Activated CD4-positive, CD25-positive, alpha-beta regulatory T cell treated with anti-CD3 and anti-CD28 coated beads, Interleukin-2, amount 50 U/mL, for 72 hours (primary cell): ENCODE measurements at places on chromosomes 12 and 14.

DNA sequence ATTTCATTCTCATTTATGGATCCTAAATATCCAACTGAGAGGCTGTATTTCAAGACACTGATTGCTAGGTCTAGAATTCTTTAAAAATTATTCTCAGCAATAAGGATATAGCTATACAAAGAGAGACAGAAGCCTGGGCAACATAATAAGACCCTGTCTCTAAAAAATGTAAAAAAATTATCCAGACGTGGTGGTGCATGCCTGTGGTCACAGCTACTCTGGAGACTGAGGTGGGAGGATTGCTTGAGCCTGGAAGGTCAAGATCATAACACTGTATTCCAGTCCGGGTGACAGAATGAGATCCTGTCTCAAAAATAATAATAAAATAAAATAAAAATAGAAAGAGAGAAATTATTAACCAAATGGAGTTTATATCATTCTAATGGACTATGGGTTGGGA, 20.6 kb upstream of the ARID2 start:
- DNase-seq, result no peak

DNA sequence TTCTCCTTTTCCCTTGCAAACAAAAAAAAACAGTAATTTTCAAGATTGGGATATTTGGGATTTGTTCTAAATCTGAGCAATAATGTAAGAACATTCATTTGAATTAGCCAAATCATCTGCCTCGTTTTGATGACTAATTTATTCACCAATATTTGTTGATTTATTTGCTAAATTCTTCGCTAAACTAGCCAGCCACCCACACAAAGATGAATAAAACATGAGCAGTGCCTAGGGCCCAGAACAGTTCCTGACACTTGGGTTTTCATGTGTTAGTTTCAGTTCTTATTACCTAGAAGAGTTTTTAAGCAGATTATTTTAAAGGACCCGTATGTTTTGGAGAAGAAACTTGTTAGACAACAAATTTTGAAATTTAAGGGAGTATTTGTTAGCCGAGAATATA, 1.4 kb downstream of the ETNK1 start:
- no peak for DNase-seq

- no peak for DNase-seq
Measured at GRCh38 chr14:20436363-20436755, 393 bp upstream of the KLHL33 start.

- DNase-seq, result no peak
Measured at GRCh38 chr14:24971255-24971654, 78.7 kb downstream of the STXBP6 start.

DNA sequence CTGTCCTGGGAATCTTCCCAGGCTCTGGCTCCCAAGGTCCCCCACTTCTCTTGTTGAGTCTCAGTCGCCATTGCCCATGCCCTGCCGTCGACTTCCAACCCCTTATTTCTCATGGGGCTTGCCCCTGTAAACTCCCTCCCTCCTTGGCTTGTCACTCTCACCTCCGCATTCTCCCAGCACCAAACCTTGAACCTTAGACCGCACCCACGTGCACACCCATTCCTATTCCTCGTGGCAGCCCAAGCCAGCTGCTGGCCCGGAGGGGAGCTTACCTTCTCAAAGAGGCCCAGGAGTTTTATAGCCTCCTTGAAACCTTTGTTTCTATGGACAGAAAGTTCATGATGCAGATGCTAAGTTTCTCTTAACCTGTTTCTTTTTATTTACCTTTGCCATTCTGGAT, 4.6 kb downstream of the JDP2 start:
- no peak for DNase-seq

DNA sequence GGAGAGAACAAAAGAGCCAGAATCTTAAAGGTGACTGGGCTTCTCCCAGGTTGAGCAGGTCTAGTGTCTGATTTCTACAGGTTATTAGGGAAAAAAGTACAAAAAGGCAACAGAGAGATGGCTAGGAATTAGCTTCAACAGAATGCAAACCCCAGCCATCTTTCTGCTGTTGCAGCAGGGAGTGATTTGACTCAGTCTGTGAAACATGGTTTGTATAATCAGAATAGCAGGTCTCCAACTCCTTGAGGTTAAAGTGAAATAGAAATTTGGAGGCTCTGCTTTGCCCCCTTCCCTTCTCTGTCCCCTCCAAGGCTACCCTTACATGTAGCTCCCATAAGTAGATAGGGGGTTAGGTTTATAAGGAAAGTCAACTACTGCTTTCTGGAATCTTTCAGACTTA, 105.8 kb downstream of the AKAP6 start:
- DNase-seq, result no peak

GRCh38 chr12:128455851-128456250, 188.9 kb downstream of the TMEM132C start:
- no peak for DNase-seq
